Fibroblast of pulmonary artery (primary cell): ENCODE measurements at places on chromosomes 1 and 21.

DNA sequence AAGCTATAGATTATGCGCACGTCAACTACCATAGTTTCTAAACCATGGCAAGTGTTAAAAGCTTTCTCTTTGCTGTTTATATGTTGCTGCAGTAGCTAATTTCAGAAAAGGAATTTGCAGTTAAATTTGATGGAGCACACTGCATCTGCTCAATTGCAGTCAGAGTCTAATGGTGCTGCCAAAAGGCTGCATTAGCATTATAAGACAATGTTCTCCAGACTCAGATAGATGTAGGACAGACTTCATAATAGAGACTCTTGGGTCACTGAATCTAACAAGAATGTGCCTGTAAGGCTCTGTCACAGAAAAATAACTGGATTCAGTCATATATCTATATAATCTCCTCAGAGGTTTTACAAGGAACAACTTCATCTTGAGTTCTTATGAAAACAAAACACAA is 198.3 kb downstream of the OLFM3 start:
- DNase-seq: no peak

GRCh38 chr21:34874684-34875513 is 174.2 kb downstream of the RUNX1 start:
- DNase-seq: no peak

DNA sequence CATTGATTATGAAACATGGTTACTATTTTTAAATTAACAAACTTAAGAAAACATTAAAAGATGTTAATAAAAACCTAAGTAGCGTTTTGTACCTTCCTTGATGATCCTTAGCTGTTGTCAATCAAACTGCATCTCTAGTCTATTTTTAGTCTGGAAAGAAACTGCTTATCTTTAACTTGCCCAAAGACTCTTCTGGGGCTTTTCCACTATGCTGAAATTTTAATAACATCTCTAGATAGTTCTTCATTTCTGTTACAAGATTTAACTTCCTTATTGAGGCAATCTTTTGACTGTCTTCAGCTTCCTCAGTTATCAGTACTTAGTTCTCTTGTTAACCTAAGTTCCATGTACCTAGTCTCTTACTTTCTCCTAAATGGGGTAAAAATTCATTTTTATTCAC is 135.9 kb upstream of the HMCN1 start:
- DNase-seq: no peak

GRCh38 chr21:36735724-36736320 is 36.9 kb downstream of the SIM2 start:
- DNase-seq: no peak

GRCh38 chr1:50880373-50880772 is 79.7 kb downstream of the FAF1 start:
- no peak for DNase-seq

DNA sequence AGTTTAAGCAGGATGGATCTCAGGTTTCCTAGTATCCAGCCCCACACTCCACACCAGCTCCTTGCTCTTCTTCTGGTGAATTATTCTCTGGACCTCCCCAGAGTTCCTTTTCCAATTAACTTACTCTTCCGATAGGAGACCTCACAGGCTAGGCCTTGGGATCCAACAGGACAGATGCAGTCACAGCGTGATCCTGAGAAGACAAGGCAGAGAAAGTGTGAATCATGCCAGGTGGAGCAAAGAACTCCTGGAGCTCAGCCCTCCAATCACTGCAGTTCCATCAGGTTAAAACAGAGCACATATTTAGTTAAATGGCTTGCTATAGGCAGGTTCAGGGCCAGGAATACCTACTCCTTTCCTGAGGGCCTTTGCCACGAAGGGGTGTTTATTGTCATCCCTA is 34.1 kb downstream of the C8B start:
- no peak for DNase-seq

DNA sequence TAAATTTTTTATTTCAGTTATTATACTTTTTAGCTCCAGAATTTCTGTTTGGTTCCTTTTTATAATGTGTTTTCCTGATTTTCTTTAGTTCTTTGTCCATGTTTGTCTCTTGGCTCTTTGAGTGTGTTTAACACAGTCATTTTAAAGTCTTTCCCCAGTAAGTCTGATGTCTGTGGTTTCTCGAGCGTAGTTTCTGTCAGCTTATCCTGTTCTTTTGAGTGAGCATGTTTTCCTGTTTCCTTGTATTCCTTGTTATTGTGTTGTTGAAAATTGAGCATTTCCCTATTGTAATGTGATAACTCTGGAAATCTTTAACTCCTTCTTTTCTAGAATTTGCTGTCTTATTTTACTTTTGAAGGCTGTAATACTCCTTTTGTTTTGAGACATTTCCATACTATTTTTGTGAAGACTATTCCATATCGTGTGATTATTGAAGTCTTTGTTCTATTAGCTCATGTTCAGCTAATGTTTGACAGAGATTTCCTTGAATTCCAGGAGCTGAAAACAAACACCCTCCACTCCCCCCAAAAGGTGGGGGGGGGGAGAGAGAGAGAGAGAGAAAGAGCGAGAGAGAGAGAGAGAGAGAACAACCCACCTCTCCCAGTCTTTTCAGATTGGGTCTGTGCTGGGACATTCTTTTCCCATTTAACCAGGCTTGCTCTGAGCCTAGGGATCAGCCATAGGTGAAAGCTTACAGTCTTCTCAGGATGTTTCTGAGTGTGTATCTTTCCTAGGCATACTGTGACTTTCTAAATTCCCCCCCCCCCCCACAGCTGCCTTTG is 38.3 kb downstream of the SDCCAG8 start:
- DNase-seq: peak; percentile 53

GRCh38 chr1:48048980-48049379 is 51.8 kb upstream of the TRABD2B start:
- no peak for DNase-seq

GRCh38 chr1:90925928-90926869 is 95.6 kb downstream of the ZNF644 start:
- DNase-seq: peak; percentile 70

DNA sequence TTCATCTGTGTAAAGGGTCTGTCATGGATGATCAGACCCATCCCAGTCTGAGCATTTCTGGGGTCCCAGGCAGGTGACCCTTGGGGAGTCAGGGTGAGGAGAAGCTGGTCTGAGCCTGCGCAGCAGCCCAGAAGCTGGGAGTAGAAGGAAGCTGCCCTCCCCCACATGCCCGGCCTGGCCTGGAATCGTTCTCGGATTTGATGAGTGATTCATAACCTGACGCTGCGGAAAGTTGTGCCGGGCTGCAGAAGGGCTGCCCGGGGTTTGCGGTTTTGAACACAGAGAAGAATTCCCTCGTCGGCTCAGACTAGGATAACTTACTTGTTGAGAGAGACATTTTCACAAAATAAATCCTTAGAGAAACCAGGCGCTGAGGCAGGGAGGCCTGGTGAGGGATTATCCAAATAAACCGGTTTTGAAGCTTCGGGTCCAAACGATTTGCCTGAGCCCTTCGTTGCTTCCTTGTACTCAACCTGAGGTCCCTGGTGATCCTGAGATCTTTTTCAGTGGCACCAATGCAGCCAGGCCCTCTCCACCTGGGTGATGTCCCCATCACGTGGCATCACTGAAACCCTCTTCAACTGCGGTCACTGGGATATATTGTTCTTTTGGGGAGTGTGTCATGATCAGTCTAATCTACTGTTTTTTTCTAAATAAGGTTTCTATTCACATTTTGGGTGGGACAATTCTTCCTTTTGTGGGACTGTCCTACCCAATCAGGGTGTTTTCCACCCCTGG is 29.2 kb downstream of the EPHB2 start:
- peak; percentile 95 for DNase-seq

- DNase-seq: peak; percentile 86
Measured at GRCh38 chr1:172343240-172344160, 77.0 kb upstream of the C1orf105 start.

- DNase-seq: no peak
Measured at GRCh38 chr1:15065291-15065690, 88.3 kb upstream of the TMEM51 start.

GRCh38 chr1:40712405-40712944 is 21.0 kb downstream of the NFYC start:
- no peak for DNase-seq

- DNase-seq: peak; percentile 74
Measured at GRCh38 chr1:41239988-41240610, 2.0 kb downstream of the SCMH1 start.

- DNase-seq: no peak
Measured at GRCh38 chr1:81374481-81374880, 426.3 kb upstream of the ADGRL2 start.

DNA sequence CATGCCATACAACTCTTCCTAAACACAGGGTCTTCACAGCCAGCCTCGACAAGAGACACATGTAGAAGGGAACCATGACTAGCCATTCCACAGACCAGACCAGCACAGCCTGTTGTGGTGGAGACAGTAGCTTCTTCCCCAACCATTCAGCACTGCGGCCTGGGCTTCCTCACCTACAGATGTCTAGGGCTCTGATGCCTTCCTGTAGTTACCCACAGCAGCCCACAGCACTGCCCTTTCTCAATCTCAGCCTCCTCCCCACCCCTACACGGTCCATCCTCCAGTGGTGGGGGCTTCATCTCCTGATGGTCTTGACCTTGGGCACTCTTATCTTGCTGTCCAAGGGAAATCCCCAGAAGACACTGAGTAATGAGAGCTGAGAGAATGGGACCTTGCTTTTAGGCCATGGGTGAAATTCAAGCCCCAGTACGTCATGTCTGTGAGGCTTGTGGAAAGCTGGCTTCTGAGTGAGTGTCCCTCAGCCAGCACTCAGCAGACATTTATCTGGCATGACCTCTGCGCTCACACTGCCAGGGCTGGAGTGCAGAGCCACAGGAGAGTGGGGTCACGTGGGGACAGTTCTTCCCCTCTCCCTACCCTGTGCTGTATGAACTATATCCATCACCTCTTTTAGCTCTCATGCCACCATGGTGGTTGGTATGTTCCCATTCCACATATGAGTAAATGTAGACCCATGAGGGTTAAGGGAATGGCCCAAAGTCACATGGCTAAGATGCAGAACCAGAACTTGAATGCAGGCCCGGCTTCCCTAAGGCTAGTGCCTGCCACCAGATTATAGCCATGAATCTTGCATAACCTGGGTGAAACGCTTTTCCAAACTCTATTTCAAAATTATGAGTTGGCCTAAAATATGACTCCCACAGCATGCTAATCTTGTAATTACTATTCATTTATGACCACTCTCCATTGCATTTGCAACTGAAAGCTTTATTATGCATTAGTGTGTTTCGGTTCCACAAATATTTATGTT is 104.7 kb downstream of the HIVEP3 start:
- no peak for DNase-seq

DNA sequence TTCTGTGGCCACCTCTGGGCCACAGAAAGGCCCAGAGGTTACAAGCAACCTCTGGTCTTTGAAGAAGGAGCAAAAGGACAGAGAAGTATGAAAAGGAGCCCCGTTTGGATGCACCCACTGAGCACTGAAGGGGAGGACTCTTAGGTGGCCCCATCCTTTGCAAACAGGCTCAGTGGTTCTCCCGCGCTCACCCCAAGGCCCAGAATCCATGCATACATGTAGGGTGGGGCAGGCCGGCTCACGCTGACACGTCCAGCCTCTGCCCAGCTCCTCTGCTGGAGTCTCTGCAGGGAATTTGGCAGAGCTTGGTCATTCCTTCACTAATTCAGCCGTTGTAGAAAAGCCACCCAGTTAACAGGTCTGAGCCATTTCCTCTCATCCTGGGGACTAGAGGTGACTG is 61.3 kb upstream of the AJAP1 start:
- DNase-seq: no peak

DNA sequence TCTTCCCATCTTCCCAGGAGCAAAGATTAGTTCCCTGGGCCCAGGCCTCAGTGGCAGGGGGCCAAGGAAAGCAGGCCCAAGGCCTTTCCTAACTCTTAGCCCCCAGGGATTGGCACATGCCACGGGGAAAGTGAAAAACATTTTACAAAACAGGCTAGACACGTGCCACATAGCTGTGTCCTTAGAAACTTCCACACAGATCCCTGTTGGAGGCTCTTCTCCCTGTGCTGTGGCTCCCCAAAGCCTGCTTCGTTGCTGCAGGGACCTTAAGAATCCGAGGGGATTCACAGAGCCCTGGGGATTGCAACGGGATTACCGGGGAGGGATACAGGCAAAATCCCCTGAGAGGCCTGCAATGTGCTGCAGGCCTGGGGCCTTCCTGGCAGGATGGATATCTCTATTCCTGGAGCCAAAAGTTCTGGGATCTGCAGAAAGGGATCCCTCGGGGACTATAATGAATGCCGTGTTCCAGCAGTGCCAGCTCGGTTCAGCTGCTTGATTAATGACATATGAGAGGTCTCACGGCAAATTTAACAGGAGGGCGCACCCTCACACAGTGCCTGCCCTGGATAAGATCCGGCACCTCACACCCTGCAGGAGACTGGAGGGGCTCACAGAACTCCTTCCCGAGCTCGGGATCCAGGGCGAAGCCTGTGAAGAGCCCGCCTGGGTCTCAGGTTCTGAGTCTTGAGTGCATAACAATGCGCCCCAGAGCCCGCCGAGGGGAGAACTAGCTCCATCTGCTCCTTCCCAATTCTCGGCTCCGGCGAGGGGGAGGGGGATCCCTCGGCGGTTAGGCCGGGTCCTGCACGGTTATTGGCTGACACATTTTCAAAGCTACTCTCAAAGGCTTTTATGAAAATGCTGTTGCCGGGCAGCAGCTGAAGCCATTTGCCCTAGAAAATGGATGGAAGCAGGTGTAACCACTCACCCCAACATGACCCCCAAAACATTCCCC is 15.3 kb upstream of the RGS8 start:
- DNase-seq: peak; percentile 3
